ENCODE measurements at places on chromosomes 6 and 20.

DNA sequence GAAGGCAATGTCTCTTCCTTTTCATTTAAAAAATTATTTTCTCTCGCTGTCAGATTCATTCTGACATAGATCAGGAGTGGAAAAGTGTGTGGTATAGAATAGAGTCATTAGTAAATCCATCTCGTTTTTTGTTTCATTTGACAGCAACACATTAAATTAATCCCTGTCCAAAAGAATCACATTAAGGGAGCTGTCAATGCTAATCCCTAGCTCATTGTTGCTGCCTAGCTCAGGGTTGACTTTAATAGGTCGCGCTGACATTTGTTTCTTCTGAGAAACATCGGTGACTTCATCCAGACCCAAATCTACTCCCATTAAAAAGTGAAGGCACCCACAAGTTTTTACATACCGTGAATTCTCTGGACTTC, 25.4 kb upstream of the MAP3K7 start:
- no peak for DNase-seq

DNA sequence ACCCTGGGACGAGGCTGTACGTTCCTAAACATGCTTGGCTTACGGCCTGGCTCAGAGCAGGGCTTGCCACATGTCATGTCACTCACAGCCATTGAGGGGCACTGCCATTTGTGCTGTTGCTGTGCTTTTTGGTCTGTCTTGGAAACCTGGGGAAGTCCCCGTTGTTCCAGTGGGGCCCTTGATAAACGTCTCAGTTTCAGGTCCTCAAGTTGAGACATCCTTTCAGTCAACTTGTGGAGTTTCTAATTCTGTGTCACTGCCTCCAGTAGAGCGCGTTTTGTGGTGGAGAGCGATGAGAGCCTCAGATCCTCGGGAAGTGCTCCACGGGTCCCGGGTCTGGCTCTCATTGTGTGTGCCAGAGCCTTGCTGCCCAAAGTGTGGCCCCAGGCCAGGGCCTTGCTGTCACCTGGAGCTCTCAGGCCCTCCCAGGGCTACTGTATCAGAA, 43.0 kb upstream of the CCR6 start:
- DNase-seq = peak; percentile 79

DNA sequence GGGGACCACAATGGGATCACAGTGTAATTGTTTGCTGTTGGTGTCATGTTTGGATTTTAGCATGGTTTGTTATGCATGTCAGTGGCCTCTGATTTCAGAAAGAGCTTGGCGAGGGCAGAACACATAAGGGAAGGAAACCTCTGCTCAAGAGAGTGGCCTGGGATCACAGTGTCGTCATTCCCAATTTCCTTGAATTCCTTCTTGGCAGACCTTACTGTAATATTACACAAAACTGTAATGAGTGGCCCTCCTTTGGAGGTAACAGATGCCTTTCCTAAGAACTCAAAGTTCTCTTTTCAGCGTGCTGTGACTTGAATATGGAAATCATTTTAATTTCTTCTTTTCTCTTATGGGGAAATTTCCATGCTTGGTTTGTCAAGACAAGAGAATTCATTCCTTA, 46.9 kb downstream of the JAG1 start:
- no peak for DNase-seq

DNA sequence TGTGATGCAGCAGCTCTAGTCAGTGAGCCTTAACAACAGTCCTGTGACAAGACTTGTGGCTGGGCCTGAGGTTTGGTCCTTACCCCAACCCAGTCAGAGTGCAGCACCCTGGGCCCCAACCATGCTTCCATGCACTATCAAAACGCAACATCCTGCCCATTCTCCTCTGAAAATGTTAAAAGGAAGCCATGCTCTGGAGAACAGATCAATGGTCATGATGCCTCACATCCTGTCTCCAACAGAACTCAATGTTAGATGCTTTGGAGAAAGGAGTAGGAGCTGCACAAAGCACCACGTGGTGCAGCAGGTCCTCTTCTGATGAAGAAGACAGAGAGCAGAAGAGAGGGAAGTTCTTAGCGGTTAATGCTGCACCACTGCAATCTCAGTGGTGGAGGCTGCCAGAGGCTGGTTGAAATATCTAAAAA, 41.9 kb downstream of the TRAM2 start:
- DNase-seq = peak; percentile 57

DNA sequence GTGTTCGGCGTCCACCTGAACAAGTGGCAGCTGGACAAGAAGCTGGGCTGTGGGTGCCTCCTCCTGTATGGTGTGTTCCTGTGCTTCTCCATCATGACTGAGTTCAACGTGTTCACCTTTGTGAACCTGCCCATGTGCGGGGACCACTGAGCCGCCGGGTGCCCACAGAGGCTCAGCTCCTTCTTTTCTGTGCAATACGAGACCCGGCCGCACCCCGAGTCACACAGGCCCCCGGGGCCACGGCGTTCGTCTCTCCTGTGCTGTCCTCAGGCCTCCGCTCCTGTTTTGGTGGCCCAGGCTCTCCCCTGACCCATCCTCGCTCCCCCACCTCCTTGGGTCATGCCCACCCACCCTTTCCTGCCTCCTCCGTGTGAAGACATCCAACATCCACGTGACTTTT, 37.1 kb upstream of the RIN2 start:
- no peak for DNase-seq

- no peak for DNase-seq
These were observed 3.0 kb downstream of the FLRT3 start for GRCh38 chr20:14334306-14334930.

GRCh38 chr6:156876302-156876701, 99.1 kb downstream of the ARID1B start:
- DNase-seq = no peak

DNA sequence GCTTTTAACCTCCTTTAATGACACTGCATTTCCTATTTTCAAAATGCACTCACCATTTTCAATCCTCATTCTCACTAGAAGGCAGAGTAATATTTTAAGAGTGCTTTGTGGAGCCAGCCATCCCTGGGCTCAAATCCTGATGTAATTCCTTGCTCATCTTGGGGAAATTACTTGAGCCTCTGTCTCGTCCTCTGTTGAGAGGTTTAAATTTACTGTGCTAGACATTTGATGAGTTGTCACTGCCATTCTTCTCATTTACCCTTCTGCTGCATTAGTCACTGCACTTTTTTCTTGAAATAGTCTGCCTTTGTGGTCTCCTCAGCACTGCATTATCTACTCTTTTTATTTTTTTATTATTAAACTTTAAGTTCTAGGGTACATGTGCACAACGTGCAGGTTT, 150.0 kb upstream of the HDDC2 start:
- no peak for DNase-seq

DNA sequence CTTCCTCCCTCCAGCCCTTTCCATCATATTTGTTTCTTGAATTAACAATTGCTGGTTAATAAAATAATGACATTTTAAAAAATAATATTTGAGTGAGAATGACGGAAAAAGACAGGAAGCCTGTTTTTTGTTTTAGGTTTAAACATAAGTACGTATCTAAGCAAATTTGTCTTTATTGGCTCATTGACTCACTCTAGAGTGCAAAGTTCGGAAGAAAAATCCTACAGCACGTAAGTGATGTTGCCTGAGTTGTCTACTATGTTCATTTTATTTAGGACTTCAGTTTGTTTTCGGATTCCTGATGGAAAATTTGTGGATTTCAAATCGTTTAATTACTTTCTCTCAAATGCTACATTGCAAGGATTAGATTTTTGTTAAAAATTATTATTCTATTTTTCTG, 1435.7 kb upstream of the ADGRB3 start:
- no peak for DNase-seq

DNA sequence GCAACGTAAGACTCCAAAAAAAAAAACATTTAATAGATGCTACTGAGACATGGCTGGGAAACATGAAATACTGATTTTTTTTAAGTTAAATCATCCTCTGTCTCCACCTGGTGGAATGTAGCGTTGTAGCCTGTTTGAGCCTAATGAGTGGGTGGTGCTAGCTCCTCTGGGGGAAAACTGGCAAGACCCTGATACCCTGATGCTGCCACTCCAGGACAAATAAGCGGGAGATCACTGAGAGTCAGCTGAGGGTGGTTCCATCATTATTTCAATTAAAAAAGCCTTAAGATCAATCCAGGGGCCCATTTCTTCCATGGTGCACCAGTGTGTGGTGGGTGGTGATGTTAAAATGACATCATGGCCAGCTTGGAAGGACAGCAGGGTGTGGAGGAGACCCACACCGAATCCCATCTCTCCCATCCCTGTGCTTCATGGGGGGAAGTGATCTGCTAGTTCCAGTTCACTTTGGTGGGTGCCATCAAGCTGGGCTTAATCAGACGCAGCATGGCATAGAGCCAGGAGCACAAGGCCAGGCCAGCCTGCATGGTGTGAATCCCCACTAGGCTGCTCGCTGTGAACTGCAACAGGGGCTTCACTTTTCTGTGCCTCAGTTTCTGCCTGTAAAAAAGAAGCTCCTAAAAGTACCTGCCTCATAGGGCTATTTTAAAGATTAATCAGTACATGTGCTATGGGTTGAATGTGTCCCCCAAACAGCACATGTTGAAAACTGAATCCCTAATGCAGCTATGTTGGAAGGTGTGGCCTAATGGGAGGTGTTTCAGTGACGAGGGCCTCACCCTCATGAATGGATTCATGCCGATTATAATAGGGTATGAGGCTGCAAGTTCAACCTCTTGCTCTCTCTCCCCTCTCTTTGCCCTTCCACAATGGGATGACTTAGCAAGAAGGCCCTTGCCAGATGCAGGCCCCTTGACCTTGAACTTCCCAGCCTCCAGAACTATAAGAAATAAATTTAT, 13.0 kb upstream of the MRPS10 start:
- peak; percentile 22 for DNase-seq

GRCh38 chr6:15249371-15250019, 3.6 kb downstream of the JARID2 start:
- no peak for DNase-seq

- DNase-seq = no peak
These were observed 45.4 kb upstream of the AGPAT4 start for GRCh38 chr6:161319231-161319630.

DNA sequence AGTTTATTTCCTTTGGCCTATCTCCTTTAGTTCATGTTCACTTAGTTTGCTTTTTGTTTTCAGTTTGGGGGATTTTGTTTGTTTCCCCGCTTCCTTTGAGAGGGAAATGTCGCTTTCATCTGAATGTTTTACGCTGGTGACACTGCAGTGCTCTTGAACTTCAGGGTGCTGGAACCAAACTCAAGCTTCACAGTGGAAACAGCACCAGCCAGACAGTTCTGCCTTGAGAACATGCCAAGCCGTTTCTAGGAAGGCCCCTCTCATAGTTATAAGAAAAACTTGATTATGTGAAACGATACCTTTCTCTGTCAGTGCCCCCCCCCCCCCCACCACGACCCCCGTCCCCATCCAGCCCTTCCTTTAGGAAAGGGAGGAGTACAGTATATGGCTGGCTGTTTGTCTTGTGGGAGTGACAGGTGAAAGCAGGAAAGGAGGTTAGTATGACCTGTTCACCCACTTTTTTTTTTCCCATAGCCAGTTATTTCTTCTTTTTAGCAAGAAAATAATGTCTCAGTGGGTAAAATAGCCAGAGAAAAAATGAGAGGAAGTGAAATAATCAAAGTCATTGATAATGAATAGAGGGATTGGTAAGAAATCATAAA, 130.1 kb downstream of the LRRC1 start:
- no peak for DNase-seq

DNA sequence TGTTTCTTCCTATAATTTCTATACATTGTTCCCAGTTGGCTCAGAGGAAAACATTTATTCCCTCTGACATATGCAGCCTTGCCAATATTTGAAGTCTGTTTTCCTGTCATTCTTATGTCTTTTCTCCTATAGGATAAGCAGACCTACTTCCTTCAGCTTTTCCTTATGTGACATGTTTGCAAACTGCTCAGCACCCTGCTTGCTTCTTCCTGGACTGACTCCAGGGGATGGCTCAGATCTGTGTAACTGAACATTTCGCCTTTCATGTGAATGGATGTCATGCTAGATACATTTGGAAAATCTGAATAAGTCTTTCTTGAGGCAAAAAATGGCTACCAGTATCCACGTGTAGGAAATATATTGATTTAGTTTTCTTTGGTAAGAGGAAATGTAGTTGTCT, 113.2 kb downstream of the CARMIL1 start:
- no peak for DNase-seq

DNA sequence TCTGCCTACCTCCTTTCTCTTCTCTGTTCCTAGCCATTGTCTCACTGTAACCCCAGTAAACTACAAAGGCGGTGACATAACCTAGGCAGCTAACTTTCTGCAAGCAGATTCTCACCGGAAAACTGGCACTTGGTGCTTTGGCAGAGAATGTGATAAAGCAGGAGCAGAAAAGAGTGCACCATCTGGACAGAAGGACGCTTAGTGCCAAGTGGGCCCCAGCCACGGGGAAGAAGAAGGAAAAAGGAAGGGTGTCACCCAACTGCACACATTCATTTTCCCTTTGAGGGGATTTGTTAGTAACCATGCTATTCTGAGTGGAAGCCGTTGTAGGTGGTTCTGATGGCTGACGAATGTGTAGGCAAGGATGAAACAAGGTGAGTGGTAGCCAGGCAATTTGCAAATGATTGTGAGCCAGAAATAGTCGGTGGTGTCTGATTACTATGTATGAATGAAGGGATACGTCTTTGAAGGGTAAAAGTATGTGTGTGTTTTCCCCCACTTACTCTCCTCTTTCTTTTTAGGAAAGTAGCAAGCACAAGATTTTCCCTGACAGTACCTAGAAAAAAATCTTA, 148.3 kb upstream of the STXBP5 start:
- no peak for DNase-seq

DNA sequence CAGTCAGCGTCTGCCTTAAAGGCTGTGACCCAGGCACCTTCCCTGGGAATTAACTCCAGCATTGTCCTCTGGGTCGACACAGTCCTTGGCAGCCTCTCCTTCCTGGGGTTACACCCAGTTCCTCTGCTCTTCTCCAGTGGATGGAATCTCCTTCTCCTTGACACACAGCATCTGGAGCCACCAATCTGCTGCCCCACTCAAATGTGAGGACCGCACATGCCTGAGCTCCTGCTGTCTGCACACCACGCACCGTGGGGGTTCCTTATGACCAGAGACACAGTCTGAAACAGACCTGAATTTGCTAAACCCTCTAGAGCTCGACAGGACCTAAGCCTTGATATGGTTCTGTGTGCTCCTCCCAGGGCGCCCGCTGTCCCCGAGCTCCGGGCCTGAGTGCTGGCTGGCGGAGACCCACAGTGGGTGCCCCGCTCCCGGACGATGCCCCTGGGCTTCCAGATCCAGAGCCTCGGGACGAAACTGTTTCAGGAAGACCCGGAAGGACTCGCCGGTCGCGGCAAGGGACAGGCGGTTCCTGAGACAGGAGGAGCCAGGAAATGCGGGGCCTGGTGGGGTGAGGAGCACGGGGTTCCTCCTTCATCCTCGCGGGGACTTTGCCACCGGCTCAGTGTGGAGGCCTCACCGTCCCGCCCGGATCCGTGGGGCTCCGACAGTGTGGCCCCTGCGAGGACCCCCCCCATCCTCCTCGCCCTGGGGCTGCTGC, 2.5 kb upstream of the RAET1G start:
- DNase-seq = peak; percentile 28
